ENCODE measurements at places on chromosomes 16 and 17. TPM values are rescaled to one million over a fixed set of nuclear protein-coding genes. Genes with fewer than 3 reads are reported as not detected.
A peak's percentile ranks its signal among the peaks of the same experiment; 100 is the strongest.

Gene TMEM92
- 0.35 TPM for total RNA-seq

Gene ATP2A1
- 280 TPM for total RNA-seq

Gene WFDC1
- total RNA-seq: 2.6 TPM

Gene NHLRC4
- 1.5 TPM for total RNA-seq

GRCh38 chr17:76005263-76006149 lies 4.9 kb downstream of the CDK3 start:
- peaks cover 16% of the 10 kb centered on the region for H3K36me3 ChIP-seq
- H3K4me1 ChIP-seq: peaks cover 22% of the 10 kb centered on the region
- DNase-seq: peak; percentile 95
- no peak overlapping the region for H3K4me3 ChIP-seq

DNA sequence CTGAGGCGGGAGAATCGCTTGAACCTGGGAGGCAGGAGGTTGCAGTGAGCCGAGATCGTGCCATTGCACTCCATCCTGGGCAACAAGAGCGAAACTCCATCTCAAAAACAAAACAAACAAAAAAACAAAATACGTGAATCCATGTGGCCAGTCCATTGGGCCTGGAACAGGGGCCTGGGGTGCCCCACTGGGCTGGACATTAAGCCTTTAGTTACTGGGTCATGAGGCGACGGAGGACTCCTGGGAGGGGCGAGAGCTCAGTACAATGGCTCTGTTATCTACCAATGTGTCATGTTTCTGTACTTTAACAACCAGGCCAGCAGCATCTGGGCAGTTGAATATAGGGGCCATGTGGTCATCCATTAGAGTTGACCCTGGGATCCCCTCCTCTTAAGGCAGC lies 18.9 kb upstream of the CLEC18A start:
- no peak overlapping the region for H3K27ac ChIP-seq
- H3K4me3 ChIP-seq: no peak overlapping the region
- H3K27me3 ChIP-seq: no peaks in the 10 kb centered on the region
- H3K4me1 ChIP-seq: peaks cover 22% of the 10 kb centered on the region

DNA sequence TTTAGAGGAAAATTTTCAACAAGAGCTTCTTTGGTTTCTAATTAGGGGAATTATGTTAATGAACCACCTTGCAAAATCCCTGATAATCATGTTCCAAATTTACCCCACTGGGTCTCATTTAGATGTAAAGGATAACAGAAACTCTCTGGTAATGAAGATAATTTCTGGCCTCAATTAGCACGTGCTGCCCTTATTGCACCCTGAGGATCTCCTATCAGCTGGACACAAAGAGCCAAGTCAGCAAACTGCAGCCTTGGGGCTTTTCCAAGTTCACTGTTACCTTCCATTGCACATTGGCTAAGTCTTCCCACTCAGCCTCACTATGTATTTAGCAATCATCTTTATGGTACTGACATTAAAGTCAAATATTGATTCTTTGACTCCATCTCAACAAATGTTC lies 78.1 kb downstream of the GP2 start:
- H3K27ac ChIP-seq: no peak overlapping the region
- no peak overlapping the region for H3K4me3 ChIP-seq
- no peak for DNase-seq
- H3K36me3 ChIP-seq: no peaks in the 10 kb centered on the region
- no peaks in the 10 kb centered on the region for H3K4me1 ChIP-seq
- H3K27me3 ChIP-seq: no peaks in the 10 kb centered on the region

DNA sequence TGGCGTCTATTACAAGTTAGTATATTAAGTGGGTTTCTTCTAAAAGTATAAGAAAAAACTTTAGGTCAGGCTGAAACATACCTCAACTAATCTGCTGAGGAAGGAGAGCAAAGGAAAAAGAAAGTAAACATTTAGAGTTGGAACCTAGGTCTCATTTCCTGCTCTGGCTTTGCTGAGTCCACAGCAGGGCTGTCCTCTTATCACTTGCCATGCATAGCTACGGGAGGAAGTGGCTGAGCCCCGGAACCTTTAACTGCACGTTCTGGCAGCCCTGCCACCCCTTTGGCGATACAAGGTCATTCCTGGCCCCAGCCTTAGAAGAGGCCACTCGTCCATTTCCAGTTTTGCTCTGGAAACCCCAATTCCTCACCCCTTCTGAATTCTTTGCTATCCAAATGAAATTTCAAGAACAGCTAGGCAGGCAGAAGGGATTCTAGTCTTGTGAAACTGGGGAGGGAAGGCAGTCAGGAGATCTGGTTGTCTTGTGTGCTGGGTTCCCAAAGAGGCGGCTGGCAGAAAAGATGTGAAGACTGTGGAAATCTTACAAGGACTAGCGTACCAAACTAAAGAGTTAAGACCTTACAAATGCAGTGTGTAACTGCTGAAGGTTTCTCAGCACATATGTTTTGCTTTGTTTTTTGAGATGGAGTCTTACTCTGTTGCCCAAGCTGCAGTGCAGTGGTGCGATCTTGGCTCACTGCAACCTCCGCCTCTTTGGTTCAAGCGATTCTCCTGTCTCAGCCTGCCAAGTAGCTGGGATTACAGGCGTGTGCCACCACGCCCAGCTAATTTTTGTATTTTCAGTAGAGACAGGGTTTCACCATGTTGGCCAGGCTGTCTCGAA lies 19.1 kb downstream of the WIPI1 start:
- H3K36me3 ChIP-seq: peaks cover 33% of the 10 kb centered on the region
- peak overlapping the region; percentile 38 for H3K27ac ChIP-seq
- no peak overlapping the region for H3K4me3 ChIP-seq

- DNase-seq: no peak
- H3K27ac ChIP-seq: peak overlapping the region; percentile 29
- H3K4me1 ChIP-seq: peaks cover 21% of the 10 kb centered on the region
- no peaks in the 10 kb centered on the region for H3K27me3 ChIP-seq
- H3K4me3 ChIP-seq: no peak overlapping the region
Observed at GRCh38 chr16:85407-85782, 7.4 kb downstream of the MPG start.

GRCh38 chr17:79095345-79096055 lies 20.9 kb downstream of the ENGASE start:
- peaks cover 75% of the 10 kb centered on the region for H3K27me3 ChIP-seq
- no peaks in the 10 kb centered on the region for H3K36me3 ChIP-seq
- DNase-seq: no peak
- no peak overlapping the region for H3K27ac ChIP-seq

DNA sequence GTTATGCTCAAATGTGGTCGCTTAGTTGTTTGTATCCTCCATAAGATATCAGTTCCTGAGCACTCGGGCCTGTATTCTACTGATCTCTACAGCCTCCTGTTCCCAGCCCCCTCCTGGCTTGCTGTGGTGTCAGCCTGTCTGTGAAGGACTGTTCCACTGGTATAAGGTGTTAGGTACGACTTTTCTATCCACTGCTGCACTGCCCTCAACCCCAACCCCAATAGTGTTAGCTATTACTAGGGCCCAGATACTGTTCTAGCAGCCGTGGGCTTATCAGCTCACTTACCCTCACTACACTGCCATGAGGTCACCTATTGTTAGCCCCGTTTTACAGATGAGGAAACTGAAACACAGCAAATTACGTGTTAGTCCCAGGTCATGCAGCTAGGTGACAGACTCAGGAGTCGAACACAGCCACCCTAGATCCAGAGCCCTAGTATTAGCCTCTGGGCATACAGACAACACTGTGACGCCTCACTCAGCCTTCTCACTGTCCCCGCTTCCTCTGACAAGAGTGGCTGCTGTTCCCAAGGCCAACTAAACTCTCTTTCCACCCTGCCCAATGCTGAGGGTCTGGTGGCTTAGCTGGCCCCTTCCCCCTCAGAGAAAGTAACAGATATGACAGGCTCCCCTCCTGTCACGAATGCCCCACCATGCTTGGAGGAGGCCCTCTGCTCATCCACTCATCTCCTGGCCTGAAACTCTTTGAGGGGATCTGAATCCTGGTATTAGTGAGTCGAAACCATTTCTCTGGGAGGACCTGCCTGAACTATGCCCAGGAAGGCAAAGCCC lies 25.6 kb upstream of the ZNF652 start:
- no peaks in the 10 kb centered on the region for H3K27me3 ChIP-seq
- no peak overlapping the region for H3K4me3 ChIP-seq
- H3K36me3 ChIP-seq: no peaks in the 10 kb centered on the region
- no peak for DNase-seq
- H3K4me1 ChIP-seq: peaks cover 7% of the 10 kb centered on the region
- H3K27ac ChIP-seq: no peak overlapping the region

DNA sequence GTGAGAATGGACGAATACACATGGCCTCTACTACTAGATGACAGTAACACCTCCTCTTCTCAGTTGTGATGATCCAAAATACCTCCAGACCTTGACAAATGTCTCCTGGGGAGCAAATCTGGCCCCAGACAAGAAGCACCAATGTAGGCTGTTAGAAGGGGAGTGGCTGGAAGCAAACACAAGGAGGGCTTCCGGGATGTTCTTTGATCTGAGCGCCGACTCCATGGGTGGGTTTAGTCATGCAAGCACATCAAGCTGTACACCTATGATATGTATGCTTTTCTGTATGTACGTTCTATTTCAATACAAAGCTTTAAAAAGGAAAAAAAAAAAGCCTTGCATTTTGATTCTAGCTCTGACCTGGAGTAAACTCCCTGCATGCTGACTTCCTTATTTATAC lies 61.4 kb downstream of the ARHGAP17 start:
- peaks cover 65% of the 10 kb centered on the region for H3K36me3 ChIP-seq
- no peak overlapping the region for H3K4me3 ChIP-seq
- no peak overlapping the region for H3K27ac ChIP-seq
- no peak for DNase-seq
- H3K4me1 ChIP-seq: no peaks in the 10 kb centered on the region

DNA sequence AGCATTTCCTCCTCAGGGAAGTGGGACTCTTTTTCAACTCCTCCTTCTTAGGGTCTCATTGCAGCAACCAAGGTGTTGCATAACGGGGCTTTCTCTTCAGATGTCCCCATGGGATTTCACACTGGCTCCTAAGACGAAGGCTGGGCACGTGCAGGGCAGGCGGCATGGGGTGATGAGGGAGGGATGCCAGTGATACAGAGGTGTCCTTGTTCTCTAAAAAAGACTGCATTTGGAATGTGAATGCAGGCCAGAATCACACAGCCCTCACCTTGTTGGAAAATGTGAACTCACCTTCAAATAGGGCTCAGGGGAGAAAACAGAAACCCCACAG lies 105.6 kb downstream of the XYLT1 start:
- H3K4me3 ChIP-seq: no peak overlapping the region
- H3K36me3 ChIP-seq: no peaks in the 10 kb centered on the region

DNA sequence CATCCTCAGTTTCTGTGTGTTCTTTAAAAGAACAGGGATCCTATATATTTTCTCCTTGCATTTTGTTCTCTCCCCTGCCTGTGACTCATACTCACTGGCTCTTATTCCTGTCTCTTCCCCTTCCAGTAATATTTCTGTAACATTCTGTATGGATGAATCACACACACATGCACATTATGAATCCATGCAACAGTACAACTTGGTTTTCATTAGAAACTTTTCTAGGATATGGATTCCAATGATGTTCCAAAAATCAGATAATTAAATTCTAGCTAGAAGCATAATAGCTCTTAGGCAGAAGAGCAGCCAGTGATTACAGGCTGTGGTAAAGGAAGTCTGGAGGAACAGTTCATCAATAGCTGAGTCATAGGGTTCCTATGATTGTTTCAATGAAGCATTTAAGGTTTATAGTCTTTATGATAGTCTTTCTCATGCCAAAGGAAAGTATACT lies 119.6 kb upstream of the PMFBP1 start:
- no peaks in the 10 kb centered on the region for H3K4me1 ChIP-seq
- no peak overlapping the region for H3K27ac ChIP-seq
- no peaks in the 10 kb centered on the region for H3K36me3 ChIP-seq
- H3K4me3 ChIP-seq: no peak overlapping the region
- no peaks in the 10 kb centered on the region for H3K27me3 ChIP-seq

- H3K4me3 ChIP-seq: no peak overlapping the region
- H3K36me3 ChIP-seq: no peaks in the 10 kb centered on the region
- H3K27ac ChIP-seq: no peak overlapping the region
- no peaks in the 10 kb centered on the region for H3K27me3 ChIP-seq
- no peak for DNase-seq
Observed at GRCh38 chr16:83351846-83352245, 455.9 kb upstream of the HSBP1 start.

- H3K36me3 ChIP-seq: peaks cover 2% of the 10 kb centered on the region
- peak; percentile 88 for DNase-seq
- no peaks in the 10 kb centered on the region for H3K27me3 ChIP-seq
- no peak overlapping the region for H3K4me3 ChIP-seq
Observed at GRCh38 chr17:57927048-57927723, 28.0 kb downstream of the CUEDC1 start.

- no peak overlapping the region for H3K27ac ChIP-seq
- no peaks in the 10 kb centered on the region for H3K27me3 ChIP-seq
- no peaks in the 10 kb centered on the region for H3K36me3 ChIP-seq
- H3K4me1 ChIP-seq: no peaks in the 10 kb centered on the region
Observed at GRCh38 chr17:68870161-68870826, 84.9 kb downstream of the ABCA8 start.

DNA sequence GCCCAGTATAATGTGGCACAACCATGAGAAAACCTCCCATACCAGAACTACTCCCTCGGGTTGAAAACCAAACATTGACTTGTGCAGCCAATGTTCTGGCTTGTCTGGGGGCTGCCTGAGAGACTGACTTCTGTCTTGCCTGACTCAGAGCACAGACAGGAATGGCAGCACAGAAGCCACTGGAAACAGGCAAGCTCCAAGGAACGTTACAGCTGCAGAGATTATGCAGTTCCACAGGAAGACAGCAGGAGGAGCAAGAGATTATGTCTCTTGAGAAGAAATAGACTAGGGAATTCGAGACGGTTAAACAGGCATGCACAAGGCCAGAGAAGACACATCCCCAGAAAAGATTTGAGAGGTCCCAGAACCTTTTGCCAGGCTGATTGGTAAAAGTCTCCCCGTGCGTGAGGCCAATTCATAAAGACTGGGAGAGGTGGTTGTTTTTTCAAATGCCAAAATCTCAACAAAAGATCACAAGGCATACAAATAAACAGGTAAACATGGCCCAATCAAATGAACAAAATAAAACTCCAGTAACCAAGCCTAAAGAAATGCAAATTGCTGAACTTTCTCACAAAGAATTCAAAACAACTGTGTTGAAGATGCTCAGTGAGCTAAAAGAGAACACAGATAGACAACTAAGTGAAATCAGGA lies 90.6 kb upstream of the CDH5 start:
- no peak overlapping the region for H3K4me3 ChIP-seq
- no peaks in the 10 kb centered on the region for H3K4me1 ChIP-seq
- H3K27me3 ChIP-seq: peaks cover 8% of the 10 kb centered on the region
- DNase-seq: peak; percentile 18
- H3K27ac ChIP-seq: no peak overlapping the region
